Left ventricle myocardium inferior (tissue), 1 donor: ENCODE measurements at places on chromosomes 4 and X. TPM values are rescaled to one million over a fixed set of nuclear protein-coding genes. Genes with fewer than 3 reads are reported as not detected.

Gene CSAG1
- not detected for total RNA-seq

Gene ASB5
- total RNA-seq, result 4.3 TPM

Gene GLRA3
- total RNA-seq, result not detected

Gene NOCT
- total RNA-seq, result 8.4 TPM

Gene ARMCX1
- 32.7 TPM for total RNA-seq

Gene TMPRSS11A
- total RNA-seq, result not detected

- DNase-seq, result no peak
These were observed 236.8 kb upstream of the VCX start for GRCh38 chrX:7606039-7606652.

DNA sequence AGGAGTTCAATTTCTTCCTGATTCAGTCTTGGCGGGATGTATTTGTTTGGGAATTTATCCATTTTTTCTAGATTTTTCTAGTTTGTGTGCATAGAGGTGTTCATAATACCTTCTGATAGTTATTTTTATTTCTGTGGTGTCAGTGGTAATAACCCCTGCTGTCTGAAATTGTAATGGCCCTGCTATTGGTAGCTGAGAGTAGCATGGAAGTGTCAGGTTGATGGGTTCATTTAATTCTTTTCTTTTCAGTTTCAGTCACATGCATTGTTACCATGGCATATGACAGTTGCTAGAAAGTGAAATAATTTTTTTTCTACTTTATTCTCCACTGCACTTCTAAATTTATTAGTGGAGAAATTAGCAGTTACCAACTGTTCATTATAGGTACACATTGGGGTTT, 20.7 kb downstream of the AR start:
- no peak for DNase-seq

DNA sequence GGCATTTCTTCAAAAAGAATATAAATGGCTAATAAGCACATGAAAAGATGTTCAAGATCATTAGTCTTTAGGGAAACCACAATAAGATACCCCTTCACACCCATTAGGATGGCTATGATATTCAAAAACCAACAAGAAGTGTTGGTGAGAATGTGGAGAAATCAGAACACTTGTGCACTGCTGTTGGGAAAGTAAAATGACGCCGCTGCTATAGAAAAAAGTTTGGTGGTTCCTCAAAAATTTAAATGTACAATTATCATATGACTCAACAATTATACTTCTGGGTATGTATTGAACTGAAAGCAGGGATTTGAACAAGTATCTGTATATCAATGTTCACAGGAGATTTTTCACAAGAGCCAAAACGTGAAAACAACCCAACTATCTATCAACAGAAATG, 29.4 kb upstream of the NEUROG2 start:
- DNase-seq, result no peak

GRCh38 chr4:15233264-15233597, 194.6 kb upstream of the C1QTNF7 start:
- DNase-seq, result no peak

DNA sequence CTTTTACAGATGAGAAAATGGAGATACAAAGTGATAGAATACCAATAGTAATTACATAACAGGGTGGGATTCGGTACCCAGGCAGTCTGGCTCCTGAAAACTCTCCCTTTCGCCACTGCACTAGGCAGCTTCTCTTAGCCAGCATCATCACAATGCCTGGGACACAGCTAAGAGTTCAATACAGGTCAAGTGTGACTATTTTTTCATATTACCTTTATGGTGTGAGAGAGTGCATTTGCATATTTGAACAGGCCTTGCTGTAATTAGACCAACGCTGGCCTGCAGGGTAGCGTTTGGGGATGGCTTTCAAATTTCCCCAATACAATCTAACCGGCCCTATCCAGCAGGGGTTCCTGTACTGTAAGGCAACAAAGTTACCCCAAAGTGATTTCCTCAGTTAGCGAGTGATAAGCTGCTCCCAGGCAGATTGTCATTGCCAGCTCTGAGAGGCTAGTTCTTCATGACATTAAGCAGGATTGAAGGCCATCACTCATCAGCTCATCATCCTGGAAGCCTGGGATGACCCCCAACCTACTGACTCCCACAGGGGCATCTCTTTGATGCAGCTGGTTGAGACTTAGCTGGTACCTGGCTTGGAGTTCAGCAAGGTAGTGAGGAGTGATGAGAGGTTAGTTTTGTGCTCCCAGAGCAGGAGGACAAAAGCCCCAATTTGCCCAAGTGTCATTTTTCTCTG, 836.8 kb upstream of the LCORL start:
- DNase-seq, result no peak

DNA sequence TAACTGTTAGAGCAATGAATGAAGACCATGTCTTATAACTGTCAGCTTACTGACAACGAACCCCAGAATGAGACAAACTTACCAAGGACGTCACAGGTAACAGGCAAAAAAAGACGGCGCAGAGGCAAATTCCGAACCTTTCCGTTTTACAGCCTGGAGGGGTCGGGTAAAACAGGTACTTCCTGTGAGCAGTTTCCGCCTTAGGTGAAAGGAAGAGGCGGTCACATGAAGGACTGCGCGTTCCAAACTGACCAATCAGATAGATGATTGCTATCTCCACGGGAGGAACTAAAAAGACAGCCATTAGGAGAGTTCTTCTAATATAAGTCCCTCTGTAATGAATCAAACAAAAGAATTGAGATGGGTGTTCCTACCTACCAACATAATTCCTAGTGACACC, at the start of gene COX7B2:
TSS of gene COX7B2 (minus strand) at position 168 of the 400 bp plus-strand sequence. CDS start 174,053 bp downstream, outside the sequence.
- DNase-seq, result no peak

DNA sequence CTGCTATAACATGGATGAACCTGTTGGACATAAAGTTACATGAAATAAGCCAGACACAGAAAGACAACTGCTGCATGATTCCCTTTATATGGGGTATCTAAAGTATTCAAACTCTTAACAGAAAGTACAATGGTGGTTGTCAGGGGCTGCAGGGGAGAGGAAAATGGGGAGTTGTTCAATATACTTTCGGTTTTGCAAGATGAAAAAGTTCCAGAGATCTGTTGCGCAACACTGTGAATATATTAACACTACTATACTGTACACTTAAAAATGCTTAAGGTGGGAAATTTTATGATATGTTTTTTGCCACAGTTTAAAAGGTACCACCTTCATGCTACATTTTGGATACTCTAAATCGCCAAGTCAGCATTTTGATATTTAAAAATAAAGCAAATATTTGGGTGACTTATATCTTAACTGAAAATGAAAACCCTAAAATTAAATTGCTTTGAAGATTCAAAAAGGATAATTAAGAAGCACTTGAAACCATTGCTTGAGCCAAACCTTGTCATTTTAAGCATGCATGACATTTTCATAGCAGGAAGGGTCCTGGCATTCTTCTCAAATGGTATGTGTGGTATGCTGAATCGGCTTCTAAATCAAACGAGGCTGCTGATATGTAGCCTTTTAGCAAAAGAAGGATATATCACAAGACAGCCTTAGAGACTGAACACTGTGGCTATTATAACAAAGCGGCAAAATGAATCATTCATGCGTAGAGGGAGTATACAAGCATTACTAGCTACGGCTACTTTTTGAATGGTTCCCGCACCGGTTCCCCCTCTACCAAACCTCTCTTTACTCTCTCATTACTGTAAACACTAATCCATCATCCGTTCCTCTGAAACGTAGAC, 607.1 kb upstream of the DIPK2B start:
- DNase-seq, result no peak

DNA sequence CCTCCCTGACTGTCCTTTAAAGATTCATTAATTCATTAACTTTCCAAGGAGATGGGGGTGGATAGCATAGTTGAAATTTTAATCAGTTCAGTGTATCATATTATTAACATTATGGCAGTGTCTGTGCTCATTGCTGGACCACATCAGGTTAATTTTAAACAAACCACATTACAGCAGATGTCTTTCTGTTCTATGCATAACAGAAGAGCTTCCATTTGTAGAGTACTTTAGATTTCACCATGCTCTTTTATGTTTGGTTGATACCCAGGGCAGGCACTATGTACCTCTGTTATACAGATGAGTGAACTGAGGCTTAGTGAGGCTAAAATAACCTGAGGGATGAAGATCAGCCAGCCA, 41.1 kb downstream of the AFF2 start:
- DNase-seq, result no peak

DNA sequence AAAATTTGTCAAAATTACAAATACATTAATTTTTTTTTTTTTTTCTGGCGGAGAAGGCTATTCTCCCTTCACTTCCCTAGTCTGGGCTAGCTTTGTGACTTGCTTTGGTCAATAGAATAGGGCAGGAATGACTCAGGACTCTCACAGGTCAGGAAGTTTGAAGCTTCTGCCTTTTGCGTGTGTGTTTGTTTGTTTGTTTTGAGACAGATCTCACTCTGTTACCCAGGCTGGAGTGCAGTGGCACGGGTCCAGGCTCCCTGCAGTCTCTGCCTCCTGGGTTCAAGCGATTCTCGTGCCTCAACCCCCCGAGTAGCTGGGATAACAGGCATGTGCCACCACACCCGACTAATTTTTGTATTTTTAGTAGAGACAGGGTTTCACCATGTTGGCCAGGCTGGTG, 55.9 kb upstream of the USP9X start:
- DNase-seq, result no peak

DNA sequence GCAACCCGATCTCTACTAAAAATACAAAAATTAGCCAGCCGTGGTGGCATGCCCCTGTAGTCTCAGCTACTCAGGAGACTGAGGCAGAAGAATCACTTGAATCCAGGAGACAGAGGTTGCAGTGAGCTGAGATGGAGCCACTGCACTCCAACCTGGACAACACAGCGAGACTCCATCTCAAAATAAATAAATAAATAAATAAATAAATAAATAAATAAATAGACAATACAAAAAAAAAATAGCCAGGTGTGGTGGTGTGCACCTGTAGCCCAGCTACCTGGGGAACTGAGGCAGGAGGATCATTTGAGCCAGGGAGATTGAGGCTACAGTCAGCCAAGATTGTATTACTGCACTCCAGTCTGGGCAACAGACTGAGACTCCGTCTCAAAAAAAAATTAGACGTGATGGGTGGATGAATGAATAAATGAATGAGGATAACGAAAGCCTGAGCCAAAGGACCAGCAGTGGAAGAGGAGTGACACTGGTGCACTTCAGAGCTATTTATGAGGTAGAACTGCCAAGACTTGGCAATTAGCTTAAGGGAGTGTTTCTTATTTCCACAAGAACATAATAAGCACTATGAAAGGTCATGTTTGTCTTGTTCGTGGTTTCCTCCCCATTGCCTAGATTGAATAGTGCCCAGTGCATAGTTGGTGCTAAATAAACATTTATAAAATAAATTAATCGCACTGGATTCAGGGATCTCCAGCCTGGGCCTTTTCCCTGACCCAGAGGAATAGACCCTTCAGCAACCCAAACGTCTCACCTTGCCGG, 232.2 kb downstream of the IDS start:
- no peak for DNase-seq

DNA sequence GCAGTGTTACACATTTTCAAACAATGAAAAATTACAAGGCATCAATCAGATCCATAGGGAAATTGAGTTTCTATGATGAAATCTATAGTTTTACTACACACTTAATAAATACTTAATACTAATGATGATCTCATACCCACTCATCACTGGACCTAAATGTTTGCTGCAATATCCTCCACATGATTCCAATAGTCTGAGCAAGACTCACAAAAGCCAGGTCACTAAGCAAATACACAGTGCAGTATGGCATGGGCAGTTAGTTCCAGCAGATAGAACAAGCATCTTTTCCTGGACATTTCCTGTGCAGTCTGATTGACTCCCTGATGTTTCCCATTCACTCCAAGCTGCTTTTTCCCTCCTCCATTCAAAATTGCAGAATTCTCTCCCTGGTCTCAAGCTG, 109.0 kb upstream of the ATOH1 start:
- no peak for DNase-seq

- no peak for DNase-seq
These were observed 32.9 kb downstream of the MAGED4 start for GRCh38 chrX:52217494-52218160.

DNA sequence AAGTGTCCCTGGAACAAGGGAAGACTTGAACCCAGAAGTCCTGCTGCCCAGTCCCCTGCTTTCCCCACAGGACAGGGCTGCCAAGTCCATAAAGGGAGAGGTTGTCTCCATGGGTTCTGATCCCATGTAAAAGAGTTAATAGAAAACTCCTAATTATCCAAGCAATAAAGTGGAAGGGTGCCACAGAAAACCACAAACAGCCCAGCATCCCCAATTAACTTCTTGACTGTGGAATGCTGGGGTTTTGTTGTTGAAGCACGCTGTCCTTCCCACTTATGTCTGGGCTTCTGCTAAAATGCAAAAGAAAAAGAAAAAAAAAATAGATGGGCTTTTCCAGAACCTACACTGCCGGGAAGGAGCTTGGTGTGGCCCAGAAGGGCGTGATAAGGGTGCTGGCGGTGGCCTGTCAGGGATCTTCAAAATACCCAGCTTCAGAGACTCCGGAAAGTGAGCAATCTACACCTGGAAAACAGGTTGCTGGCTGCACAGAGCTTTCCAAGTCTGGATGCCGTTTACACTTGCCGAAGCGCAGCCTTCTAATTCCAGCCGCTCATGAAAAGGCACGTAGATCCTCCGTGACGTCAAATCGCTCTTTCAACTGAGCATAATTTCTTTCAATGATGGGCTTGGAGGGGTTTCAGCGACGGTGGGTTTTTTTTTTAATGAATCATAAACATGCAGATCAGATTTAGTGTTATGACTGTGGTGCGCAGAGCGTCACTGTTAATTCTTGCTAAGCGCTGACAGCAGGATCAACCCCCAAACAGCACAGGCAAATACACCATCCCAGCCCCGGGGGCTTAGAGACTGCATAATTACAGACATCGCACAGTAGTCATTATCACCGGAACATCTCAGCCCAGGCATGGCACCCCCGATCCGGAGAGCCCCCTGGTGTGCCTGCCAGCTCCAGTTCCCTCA, 197.6 kb downstream of the BCOR start:
- no peak for DNase-seq

- DNase-seq, result no peak
These were observed 70.9 kb downstream of the ATXN3L start for GRCh38 chrX:13248867-13249486.

DNA sequence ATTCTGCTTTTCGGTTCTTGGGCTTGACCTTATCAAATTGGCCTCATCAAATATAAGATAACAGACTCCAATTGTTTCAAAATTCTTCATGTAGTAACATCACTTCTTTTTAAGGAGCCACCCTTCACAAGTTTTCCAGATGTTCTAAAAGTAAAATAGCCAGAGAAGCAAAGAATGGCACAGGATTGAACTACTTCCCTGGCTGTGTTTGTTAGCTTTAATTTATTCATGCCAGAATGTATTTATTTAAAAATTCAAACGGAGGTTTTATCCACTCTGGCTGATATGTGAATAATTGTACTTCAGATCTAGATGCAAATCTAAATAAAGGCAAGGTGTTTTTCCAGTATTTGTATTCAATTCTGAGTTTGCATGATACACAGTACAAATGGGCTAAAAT, 581.3 kb upstream of the TENM3 start:
- no peak for DNase-seq

DNA sequence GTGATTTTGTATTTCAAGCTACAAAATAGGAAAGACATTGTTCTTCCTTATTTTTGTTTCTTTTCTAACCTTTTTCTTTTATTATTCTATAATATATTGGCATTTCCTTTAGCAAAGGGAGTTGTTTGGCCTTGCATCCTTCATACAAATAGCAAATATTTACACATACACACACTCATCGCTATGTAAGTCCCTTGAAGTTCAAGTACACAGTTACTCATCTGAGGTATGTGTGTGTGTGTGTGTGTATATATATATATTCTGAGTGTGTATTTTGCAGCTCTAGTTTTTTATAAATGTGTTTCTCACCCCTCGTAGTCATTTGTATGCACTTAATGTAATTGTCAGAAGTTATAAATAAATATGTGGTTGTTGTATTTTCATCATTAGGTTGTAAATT, 724.8 kb upstream of the MAGEB2 start:
- no peak for DNase-seq

- peak; percentile 22 for DNase-seq
These were observed 136.8 kb downstream of the TECRL start for GRCh38 chr4:64272432-64272831.
